ENCODE measurements at places on chromosomes 7 and 10.

DNA sequence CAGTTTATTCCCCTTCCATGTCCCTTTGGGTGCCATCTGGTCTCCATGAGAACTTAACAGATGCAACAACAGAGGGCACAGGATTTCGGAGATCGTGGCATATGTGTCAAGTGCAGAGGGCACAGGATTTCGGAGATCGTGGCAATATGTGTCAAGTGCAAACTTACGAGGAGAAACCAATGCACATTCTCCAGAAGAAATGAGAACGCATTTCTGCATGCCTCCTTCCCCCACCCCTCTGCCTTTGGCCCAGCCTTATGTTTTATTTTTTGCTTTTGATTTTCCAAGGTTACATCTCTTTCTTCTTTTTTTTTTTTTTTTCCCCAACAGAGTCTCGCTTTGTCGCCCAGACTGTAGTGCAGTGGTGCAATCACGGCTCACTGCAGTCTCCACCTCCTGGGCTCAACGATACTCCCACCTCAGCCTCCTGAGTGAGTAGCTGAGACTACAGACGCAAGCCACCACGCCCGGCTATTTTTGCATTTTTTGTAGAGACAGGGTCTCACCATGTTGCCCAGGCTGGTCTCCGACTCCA, 586 bp upstream of the ANKRD26 start:
- no peak for DNase-seq

DNA sequence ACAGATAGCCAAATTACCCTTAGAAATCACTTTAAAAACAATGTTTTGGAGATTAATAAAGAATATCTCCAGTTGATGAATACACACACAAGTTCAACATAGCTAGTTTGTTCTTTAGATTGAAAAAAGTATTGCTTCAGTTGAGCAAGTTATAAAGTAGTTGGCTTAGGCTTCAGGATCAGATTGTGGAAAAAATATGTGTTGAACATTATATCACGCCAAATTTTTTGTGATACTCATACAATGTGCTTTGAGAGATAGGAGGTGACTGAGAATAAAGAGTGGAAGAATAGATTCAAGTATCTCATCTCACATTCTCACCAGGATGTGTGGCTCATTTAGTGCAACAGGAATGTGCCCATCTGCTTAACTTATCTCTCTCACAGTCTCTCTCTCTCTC, 553.3 kb downstream of the HTR7 start:
- DNase-seq, result no peak

- DNase-seq, result peak; percentile 14
Measured at GRCh38 chr10:115706488-115707076, 566.4 kb downstream of the GFRA1 start.

DNA sequence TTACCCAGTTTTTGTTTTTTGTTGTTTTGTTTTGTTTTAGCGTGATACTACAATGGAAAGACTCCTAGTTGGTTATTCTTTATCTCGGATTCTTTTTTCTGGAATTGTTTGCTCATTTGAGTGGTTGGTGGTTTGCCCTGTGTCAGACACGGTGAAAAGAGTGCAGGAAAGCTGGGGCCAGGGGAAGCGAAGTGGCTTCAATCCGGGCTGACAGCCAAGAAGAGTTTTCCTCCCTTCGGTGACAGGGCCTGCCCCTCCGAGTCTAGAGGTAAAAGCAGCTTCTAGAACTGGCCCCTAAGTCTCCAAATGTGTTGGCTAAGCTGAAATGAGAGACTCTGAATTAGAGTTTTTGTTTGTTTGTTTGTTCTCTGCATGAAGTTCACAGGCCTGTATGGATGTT, 5.7 kb upstream of the AP5Z1 start:
- no peak for DNase-seq

- no peak for DNase-seq
Measured at GRCh38 chr7:45893996-45894664, 5.8 kb downstream of the IGFBP1 start.

DNA sequence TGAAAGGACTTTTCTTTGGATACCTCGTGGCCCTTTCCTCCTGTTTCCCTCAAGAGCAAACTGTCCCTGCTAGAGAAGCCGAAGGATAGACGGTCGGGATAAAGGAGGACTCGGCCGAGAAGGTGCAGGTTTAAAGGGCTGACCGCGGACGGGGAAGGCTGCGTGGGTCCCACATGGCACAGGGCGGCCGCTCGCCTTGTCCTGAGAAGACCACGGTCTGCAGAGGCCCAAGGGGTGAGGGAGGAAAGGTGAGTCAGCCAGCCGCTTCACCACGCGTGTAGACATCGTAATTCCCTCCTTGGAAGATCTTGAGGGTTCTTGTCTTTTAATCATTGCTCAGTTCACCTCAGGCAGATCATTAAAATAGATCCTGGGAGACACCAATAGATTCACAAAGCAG, 253.8 kb downstream of the DPP6 start:
- DNase-seq, result no peak

DNA sequence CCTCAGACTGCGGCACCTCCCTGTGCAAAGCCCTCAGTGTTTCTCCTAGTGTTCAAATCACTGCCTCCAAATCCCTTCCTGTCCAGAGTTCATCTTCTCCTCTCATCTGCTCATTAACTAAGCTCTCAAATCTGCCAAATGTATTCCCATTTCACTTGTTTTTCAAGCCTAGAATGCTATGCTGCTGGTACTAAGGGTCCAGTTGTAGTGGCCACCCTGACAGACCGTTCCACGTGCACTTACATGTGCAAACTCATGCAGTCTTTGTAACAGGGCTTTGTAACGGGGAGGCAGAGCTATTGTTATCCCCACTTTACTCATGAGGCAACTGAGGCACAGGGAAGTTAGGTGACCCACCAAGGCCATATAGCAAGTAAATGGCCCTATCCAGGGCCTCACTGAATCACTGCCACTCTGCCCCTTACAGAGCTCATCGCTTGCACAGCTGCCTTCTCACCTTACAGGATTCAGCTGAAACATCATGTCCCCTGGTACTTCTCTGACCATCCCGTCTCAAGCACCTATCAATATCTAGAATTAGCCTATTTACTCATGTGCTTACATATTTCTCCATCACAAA, 153.0 kb upstream of the PDE1C start:
- DNase-seq, result no peak

DNA sequence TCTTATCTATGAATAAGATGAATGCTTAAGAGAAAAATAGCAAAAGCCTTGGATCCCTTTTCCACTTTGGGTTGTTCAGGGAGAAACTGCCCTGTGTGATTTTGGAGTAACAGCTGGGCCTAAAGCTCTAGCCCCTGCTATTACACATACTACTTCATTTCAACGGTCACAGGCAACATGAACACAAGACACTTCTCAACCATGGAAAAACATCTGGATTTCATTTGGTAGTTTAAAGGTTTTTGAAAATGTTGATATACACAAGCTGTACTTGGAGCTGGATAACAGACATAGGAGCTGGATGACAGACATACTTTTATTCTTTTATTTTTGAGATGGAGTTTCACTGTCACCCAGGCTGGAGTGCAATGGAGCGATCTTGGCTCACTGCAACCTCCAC, 2.7 kb upstream of the CHUK start:
- DNase-seq, result no peak

DNA sequence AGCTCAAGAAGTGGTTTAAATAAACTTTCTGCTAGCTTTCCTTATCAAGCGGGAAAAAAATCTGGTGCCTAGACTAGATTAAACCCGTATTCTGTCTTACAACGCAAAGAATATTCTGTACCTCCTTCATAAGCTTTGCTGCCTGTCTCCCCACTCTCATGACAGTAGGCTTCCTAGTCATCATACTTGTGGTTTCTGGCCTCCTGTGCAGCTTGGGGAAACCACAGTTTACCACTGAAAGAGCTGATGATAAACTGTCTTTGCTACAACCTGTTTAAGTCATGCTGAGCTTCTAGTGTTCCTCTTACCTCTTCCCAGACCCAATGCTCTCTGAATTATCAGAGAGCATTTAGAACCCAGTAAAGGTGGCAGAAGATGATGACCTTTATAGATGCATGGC, 55.0 kb downstream of the PODXL start:
- no peak for DNase-seq

DNA sequence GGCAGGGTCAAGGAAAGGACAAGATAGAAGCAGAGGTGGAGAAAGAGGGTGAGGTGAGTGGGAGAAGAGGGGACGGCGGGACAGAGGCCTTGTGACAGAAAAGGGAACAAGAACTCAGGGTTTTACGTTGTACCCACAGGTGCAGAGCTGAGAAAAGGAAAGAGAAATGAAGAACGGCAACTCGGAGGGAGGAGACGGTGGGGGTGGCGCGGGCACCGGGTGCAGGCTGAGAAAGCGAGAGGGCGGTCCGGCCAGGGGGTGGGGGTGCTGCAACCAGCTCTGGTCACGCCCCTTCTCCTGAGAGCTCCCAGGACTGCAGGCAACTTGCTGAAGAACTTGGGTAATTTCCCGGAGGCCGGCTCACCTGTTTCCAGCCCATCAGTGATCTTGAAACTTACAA, 65.3 kb downstream of the CARD11 start:
- DNase-seq, result no peak

GRCh38 chr10:4651404-4652037, 174.5 kb upstream of the AKR1E2 start:
- no peak for DNase-seq

- DNase-seq, result no peak
Measured at GRCh38 chr7:129525225-129525862, 23.0 kb downstream of the SMKR1 start.

- DNase-seq, result no peak
Measured at GRCh38 chr10:128990986-128991385, 476.1 kb upstream of the MGMT start.

- no peak for DNase-seq
Measured at GRCh38 chr7:68143345-68143744, 1146.7 kb downstream of the TYW1 start.

- no peak for DNase-seq
Measured at GRCh38 chr10:30591249-30591670, 38.3 kb downstream of the LYZL2 start.

- DNase-seq, result no peak
Measured at GRCh38 chr10:62778125-62778524, 26.4 kb upstream of the ADO start.

DNA sequence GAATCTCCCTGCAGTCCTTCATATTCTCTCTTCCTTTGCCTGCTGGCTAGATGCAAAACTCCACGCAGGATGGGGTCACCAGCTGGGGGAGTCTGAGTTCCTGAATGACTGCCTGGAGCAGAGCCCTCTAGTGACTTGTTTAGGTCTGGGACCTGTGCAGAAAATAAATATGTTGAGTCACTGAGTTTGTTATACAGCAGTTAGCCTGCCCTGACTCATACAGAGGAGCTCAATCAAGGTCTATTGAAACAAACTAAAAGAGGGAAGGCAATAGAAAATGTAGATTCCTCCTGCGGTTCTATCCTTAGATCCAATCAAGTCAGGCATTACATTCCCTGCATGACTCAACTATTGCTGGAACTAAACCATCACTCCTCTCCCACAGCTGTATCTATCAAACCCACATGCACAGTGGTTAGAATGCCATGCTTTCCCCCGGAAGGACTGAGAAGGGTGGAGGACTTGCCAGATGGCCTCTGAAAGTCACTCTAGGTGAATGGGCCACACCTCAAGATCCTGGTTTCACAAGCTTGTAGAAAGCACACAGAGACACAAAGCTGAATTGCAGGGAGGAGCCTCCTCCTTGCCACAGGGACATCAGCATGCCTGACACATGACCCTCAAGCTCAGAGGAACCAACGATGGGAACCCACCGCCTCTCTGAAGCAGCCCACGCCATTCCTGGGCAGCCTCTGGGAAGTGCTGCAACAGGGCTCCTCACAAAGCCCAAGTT, 73.9 kb downstream of the SH3PXD2A start:
- DNase-seq, result no peak

GRCh38 chr10:114276671-114277070, 37.6 kb downstream of the VWA2 start:
- DNase-seq, result no peak

DNA sequence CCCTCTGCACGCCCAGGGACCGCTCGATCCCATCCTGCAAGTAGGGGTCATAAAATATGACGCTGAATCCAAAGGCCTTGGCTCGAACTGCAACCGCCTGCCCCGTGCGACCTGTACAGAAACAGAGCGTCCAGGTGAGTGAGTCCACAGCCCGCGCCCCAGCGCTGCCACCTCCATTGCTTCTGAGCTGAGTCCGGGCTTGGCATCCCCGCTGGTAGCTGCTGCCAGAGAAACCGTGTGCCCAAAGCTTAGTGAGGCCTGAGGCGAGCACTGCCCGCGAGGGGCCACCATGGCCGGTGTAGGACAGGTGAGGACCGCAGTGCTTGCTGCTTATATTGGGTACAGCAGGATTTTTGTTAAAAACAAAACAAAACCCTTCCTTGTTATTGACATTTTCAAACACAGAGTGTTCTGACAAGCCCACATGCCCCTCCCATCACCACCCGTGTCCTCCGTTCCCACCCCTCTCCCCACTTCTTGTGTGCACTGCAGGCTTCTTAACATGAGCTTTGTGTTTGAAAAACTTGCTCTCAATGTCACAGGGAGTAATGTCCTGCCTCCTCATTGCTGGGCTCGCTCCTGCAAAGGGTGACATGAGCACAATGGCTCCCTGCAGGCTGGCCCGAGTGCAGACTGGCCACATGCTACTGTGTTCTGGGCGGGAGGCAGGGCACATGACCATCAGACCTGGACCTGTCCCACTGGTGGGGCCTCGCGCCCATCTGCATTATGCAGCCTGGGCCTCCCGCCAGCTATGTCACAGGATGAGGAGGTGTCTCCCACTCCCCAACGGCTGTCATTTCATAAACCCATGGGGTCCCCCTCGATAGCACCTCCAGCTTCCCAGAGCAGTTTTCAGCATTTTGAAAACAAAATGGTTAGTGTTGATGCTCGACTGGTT, 52.9 kb downstream of the ZRANB1 start:
- DNase-seq, result no peak

DNA sequence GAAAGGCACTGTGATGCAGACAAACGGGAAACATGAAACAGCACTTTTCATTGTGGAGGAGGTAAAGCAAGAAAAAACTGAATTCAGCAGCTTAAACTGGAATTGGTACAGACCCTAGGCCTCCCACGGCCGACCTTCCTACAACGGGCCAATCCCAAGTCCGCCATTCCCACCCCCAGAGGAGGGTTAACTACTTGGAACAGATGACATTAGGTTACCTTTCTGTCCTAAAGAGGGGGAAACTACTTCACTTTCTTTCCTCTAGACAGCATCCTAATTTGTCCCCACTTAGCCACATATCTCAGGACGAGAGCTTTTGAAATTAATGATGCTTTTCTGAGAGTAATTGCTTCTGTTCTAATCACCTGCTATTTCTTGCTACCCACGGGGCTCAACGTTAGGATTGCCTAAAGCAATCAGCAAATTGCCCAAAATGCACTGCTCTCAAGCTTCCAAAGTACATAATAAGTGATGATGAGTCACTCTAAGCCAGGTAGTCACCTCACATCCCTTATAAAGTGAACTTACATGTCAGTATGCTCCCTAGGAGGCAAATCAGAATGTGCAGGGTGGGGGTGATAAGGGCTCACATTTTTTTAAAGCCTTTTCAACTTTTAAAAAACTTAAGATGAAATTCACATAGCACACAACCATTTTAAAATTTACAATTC, 36.7 kb downstream of the LSM5 start:
- no peak for DNase-seq

DNA sequence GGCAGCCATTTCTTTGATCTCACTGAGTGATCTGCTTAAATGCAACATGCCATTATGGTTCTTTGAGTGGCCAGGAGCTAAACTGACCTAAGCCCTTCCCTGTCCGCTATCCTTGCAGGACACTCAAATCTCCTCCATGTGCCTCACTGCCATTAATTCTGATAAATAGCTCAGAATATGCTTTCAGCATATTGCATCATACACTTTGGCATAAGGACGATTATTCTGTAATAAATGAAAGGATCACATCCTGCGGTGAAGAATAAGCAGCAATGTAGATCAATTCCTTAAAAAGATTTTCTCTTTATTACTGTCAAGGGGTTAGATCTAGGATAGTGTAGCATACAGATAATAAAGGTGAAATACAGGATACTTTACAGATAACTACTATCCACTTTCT, 231.8 kb upstream of the CTBP2 start:
- DNase-seq, result no peak

All from HS-27A (cell line).